HS-27A (cell line): ENCODE measurements at places on chromosomes 11 and 22.

GRCh38 chr11:10792385-10793068, 16.2 kb downstream of the EIF4G2 start:
- peak; percentile 59 for DNase-seq

GRCh38 chr11:32388871-32389770, 46.2 kb downstream of the WT1 start:
- no peak for DNase-seq

DNA sequence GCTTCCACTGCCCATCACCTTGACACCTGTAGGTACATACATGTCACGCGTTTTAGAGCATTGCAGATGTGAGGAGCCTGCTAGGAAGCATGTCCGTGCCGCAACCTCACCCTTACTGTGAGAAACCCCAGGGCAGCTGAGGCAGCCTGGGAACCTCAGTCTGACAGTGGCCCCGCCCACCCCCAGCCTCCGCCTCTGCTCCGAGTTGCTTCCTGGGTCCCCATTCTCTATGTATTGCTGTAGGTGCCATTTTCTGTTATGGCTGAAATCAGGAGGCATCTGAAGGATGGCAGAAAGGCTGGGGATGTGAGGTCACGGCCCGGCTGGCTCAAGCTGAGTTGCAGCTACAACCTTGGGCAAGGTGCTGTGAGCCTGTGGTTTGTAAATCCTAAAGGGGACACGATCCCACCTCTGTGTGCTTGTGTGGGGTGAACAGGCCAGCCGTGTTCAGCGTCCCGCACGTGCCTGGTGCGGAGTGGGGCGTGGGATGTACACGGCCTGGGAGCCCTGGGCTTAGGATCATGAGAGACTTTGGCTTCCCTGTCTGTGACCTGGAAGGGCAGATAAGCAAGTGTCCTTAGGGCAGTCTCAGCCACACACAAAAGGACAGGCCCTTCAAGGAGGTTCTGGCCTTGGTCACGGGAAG, 102.7 kb downstream of the PHF21B start:
- DNase-seq, result no peak

DNA sequence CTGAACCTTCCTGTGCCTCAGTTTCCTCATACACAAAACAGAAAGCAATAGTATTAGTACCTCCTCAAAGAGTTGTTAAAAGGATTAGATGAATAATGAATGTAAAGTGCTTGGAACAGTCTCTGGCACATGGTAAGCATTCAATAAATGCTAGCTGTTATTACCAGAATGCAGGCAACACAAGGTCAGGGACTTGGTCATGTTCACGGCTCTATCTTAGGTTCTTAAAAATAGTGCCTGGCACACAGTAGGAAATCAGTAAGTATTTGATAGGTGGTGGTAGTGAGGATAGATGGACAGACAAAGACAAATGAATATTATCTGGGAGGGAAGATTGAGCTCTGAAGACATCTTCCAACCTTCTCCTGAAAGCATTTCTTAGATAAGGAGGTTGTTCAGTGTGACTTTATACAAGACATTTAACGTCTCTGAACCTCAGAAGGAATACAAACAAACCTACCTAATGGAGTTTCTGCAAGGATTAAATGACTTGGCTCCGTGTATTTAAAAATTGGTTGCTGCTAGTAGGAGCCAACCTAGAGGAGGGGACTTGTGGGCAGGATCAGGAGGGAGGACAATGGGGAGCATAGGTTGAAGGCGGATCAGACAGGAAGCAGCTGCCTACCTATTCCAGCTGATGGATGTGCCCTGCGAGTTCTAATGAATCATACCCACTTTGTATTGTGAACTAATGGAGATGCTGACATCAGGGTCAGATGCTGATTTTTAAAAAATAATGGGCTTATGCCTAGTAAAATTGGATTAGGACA, 94.1 kb downstream of the DBX1 start:
- DNase-seq, result no peak

DNA sequence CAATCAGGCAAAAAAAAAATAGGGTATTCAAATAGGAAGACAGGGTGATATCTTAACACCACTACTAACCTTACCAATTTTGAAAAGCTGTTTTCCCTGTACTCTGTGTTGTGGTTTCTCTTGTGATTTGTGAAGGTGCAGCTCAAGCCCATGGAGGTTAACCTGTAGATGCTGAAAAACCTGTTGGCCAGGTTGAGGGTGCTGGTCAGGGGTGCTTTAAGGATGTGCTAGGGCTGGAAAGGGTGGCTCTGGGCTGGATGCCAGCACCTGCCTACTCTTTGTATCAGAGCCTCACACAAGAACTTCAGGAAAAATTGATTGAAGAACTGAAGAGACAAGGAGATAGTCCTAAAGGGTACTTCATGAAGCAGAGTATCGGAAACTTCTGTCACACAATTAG, 18.3 kb upstream of the OR5M8 start:
- no peak for DNase-seq

- DNase-seq, result no peak
Measured at GRCh38 chr22:49432897-49433443, 394.7 kb downstream of the BRD1 start.

DNA sequence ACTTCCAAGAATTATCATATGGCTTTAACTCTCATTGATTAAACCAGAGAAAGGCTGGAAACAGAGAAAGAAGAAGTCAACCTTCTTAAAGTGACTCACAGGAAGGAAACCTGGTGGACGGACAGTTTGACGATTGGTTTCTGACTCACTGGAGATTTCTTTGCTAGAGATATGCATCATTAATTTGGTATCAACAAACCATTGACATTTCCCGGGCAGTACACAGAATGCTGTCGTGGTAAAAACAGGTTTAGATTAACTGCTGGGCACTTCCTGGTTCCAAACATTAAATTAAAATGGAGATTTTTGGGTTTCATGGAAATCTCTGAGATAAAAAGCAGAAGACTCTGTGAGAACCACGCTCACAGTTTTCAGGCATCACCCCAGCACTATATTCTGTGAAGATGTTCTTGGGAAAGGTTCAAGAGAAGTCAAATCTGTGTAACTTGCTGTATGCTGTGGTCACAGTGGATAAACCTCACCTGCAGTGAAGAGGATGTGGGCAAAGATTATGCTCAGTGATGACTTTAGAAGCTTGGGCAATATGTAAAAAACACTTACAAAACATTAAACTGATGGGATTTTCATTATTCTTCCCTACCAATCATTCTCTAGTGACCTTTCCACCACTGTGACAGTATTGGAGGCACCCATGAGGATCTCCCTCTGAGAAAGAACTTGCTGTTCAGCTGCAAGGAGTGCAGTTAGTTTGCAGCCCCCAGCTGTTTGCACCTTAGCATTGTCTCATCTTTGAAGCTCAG, 61.1 kb upstream of the CD44 start:
- DNase-seq, result peak; percentile 50

- no peak for DNase-seq
Measured at GRCh38 chr11:68468217-68468828, 7.8 kb downstream of the PPP6R3 start.

DNA sequence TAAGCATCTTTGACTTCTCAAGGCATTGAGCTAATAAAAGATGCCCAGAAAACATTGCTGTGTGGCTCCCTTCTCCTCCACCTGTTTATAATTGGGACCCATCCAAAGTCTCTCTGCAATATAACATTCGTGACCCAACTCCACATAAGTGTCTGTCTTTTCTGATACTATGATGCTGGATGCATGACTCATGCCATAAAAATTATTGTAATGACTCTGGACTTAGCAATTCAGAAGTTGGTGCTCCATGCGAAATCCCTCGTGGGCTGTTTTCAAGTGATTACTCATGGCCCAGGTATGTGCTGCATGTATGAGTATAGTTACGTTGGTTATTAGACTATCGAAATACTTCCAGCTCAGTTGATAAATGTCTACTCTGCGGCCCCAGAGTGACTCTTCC, 11.7 kb downstream of the FJX1 start:
- peak; percentile 100 for DNase-seq

DNA sequence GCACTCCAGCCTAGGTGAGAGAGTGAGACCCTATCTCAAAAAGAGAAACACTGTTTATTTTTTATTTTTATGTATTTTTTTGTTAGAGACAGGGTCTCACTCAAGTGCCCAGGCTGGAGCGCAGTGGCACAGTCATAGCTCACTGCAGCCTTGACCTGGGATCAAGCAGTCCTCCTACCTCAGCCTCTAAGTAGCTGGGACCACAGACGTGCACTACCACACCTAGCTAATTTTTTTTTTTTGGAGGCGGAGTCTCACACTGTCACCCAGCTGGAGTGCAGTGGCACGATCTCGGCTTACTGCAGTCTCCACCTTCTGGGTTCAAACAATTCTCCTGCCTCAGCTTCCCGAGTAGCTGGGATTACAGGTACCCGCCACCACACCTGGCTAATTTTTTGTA, 6.4 kb downstream of the RBX1 start:
- DNase-seq, result no peak

- DNase-seq, result no peak
Measured at GRCh38 chr11:92388380-92388779, 163.8 kb downstream of the FAT3 start.

DNA sequence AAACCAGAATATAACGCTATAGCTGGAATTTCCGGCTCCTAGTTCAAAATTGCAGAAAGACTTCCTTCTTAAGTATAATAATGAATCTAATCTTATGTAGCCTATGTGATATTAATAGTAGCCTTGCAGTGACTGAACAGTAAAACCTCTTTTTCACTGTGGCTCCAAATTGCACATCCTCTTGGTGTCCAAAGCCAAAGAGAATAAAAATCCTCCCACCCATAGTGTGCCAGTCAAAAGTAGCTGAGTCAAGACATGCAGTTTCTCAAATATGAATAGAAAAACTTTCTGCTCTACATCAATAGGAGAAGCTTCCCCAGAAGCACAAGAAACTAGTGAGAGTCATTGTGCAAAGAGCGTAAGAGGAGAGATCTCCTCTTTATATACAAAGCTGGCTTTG, 76.0 kb upstream of the PICALM start:
- DNase-seq, result no peak

DNA sequence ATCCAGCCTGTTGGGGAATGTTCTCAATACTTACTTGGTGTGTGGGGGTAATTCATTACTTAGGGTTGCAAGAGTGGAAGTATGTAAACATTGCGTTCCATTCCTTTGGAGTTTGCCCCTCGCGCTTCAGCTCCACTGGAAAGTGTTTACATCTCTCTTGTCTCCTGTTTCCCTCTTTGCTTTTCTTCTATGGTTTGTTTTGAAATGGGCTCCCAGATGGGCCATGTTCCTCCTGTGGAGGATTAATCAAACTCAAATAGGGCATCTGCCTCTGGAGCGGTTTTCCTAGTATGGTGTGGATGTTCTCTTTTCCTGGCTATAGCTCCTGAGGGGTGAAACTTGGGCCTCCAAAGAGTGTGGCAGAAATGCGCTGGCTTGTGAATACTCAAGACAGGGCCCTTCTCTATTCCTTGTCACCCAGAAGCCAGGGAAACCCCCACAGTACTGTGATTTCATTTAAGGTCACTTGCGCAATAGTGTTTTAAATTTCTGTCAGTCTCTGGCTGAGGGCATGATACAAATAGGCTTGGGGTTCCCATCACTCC, 51.9 kb downstream of the CD44 start:
- DNase-seq, result no peak

GRCh38 chr11:118740892-118741291, 50.1 kb downstream of the DDX6 start:
- no peak for DNase-seq

DNA sequence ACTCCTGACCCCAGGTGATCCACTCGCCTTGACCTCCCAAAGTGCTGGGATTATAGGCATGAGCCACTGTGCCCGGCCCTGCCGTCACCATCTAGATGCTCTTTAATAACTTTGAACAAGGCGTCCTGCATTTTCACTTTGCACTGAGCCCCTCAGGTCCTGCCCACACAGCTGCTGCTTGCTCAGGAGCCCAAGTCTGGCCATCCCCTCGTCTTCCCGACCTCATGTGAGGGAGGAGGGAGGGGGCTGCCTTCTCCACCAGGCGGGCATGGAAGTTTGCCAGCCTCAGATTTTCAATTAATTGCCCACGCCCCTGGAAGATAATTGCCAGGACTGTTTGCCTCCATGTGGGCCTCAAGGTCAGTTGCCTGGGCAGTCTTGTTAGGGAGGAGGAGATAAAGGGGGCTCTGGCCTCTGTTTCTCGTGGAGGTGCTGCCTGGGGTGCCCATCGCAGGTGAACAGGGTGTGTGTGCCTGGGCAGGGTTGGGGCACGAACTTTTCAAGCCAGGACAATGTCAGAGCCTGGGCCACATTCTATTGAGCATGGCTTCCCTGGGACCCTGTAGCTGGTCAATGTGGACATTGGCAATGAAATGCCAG, 27.9 kb upstream of the MYEOV start:
- no peak for DNase-seq

DNA sequence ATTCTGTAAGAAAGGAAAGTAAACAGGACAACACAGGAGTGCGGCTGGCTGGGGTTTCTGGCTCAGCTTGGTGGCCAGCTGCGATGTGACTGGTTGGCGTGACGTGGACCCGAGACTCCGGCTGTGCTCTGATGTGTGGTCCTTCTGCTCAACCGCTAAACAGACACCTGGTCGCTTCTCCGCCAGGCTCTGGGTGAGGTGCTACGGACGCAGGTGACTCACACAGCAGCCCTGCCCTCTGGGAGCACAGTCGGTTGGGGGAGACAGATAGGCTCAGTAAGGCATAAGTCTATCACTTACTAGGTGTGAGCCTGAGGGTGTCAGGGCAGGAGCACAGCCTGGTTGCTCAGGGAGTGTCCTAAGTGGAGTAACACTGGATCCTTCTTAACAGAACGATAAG, 8.2 kb downstream of the RTL6 start:
- DNase-seq, result no peak

- DNase-seq, result no peak
Measured at GRCh38 chr11:130700092-130700491, 216.2 kb downstream of the SNX19 start.

DNA sequence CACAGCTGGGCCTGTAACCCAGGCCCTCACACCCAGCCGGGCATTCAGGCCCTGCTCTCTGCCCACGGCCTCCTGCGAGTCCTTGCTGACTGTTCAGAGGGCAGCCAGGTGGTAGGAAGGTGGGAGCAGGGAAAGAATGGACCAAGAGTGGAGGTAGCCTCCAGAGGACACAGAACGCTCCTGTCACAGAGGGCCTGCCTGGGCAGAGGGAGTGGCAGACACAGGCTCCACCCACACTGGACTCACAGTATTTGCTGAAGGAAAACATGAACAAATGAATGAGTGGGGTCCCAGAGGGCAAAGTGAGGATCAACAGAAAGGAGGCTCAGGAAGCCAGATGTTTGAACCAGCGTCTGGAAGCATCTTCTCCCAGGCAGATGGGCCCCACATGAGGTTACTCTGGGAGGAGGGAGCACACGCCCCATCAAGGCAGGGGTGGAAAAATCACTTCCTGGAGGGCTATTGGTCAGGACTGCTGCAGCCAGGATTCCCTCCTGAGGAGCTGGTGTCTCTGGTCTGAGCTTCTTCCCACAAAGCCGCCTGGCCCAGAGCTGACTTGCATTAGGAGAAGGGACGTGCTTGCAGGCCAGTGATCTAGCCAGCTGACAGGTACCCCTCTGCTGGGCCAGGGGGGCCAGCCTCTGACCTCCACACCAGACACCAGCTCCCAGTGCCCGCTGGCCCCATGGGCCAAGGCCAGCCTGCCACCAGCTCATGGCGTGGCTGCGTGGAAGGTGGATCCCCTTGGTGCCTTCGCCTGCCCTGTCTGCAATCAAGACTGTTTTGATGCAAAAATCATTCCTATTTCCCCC, 84.0 kb downstream of the THAP12 start:
- DNase-seq, result no peak
